Kidney (tissue), 22 donors: ENCODE measurements at places on chromosomes 7 and 10. TPM values are rescaled to one million over a fixed set of nuclear protein-coding genes. Genes with fewer than 3 reads are reported as not detected.

The GNGT1 gene
- not detected for polyA plus RNA-seq

DNA sequence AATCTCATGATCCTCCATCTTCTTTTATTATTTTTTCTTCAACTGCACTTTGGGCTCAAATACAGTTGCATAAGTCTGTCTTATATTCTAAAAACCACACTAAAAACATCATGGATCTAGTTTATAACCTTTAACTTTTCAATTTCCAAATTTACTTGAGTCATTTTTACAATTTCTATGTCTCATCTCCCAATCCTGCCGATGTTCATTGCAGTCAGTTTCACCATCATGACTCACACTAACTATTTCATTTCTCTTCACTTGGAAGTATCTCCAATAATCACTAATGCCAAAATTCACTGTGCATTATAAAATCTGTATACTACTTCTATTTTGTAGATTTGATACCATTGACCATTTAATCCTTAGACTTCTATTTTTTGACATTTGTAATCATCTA is 806.9 kb upstream of the SORCS1 start:
- DNase-seq = no peak

DNA sequence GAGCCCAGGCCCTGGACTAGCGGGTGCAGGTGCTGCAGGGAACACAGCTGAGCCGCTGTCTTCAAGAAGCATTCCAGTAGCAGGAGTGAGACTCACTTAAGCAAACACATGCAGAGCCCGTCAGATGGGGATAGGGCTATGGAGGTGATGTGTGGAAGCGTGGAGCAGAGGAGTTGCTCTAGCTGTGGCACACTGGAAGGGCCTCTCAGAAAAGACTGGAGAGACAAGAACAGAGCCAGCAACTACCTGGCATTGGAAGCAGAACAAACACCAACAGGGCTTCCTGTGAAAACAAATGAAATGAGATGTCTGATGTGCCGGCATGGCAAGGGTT is 37.8 kb upstream of the GALNTL5 start:
- DNase-seq = no peak

GRCh38 chr7:128145191-128145590 is 95.9 kb upstream of the LEP start:
- DNase-seq = no peak

DNA sequence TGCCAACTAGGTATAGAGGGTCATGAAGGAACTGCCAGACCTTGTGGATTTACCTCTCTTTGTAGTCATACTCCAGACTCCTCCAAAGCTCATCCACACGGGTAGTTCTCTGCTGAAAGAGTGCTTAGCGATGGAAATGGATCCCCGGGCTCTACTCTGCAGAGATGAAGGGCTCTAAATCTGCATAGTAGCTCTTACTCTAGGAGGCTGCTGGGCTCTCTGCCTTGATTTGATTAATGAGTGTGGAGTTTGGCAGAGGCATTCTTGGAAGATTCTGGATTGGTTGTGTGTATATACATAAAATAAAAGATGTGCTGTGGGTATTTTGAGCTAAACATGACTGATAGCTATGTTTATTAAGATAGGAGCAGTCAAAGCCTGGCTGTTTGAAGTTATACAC is 21.3 kb upstream of the CPXM2 start:
- no peak for DNase-seq
